Hypothalamus (tissue), 51 donors: ENCODE measurements at places on chromosomes 16 and 17.

GRCh38 chr16:51393381-51394005 lies 242.4 kb upstream of the SALL1 start:
- DNase-seq: no peak

GRCh38 chr16:6605490-6605889 lies 727.2 kb upstream of the RBFOX1 start:
- no peak for DNase-seq

GRCh38 chr17:44038604-44039011 lies 23.8 kb upstream of the TMEM101 start:
- no peak for DNase-seq

DNA sequence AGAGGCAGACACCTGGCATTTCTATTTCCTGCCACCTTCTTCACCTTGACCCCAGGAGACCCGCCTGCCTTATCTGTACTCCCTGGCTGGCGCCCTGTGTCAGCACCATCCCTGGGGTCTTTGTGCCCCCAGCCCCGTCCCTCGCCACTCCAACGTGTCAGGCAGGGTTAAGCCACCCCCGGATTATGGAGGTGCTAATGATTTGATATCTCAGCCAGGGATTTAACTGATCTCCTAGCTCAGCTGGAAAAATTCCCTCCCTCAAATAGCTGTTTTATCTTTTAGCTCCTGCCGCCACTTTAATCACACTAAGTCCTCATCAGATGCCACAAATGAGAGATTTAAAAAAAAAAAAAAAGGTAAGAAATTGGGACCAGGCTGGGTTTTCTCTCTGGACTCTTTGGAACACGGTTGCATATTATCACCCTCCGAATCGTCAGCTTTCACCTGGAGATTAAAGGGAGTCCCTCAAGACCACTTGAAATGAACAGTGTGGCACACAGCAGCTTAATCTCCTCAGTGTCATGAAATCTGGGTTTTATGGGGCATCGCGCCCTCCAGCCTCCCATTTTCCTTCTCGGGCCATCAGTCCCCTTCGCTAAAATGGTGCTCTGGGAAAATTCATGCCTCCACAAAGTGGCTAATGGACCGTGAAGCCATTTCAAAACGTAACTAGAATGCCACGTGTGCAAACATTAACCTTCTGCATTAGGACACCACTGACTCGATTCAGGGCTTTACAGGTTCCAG lies 26.2 kb upstream of the WFDC1 start:
- no peak for DNase-seq

DNA sequence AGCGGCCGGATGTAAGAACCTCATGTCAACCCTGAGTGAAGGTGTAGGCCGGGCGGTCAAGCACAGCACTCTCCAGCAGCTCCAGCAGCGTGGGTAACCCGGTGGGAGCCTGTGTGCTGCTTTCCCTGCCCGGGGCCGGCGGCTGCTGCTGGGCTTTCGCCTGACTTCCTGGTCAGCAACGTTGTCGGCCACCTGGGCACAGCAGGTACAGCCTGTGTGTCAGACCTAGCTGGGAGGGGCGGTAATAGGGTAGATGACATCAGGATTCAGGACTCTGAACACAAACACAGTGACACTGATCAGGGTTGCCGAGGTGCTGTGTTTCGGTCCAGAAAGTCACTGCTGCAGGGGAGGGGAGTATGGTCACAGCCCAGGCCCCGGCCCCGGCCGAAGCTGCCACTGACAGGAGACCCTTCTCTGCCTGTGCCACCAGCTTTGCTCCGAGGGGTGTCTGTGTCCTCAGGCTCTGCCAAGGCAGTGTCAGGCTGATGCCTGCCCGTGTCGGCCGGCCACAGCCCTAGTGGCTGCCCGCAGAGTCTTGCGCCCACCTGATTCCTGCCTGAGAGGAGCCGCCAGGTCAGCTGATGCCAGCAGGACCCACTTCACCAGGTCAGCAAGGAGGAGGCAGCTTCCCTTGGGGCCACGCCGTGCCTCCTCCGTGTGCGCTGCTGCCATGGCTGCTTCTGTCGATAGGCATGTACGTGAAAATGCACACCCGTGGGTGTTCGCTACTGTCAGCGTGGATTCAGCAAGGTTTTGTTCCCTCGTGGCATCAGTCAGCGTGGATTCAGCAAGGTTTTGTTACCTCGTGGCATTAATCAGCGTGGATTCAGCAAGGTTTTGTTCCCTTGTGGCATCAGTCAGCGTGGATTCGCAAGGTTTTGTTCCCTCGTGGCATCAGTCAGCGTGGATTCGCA lies 9.2 kb downstream of the RAB40C start:
- DNase-seq: no peak

- no peak for DNase-seq
These were observed 787 bp upstream of the CCL3L1 start for GRCh38 chr17:36197387-36197703.

GRCh38 chr16:81996664-81997509 lies 14.4 kb downstream of the SDR42E1 start:
- no peak for DNase-seq

DNA sequence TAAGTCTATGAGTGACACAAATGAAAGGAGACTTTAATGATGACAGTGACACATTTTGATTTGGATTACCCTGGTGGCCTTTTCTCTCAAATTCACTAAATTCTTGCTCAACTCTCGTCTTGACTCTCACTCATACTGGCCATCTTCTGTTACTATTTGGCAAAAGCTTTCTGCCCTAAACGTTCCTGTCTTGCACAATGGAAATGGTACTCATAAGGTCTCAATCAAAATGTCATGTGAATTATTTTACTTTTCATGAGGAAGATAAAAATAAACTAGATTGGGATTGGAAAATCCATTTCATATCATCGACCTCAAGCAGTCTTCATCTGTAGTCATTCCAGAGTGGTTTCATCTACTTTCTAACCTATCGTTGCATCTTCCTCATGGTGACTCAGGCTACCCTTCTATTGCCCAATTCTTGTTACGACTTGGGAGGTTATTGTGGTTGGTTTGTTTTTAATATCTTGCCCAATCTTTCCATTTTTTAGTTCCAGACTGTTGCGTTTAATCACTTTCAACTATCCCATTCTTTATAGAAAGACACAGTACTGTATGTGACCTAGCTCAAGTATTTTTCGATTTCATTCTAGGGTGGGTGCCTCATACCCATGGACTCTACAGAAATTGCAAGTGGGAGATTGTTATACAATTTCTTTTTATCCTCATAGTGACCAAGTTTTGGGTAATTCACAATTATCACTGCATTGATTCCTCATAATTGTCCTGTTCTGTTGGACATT lies 317.2 kb upstream of the KCNJ16 start:
- no peak for DNase-seq

DNA sequence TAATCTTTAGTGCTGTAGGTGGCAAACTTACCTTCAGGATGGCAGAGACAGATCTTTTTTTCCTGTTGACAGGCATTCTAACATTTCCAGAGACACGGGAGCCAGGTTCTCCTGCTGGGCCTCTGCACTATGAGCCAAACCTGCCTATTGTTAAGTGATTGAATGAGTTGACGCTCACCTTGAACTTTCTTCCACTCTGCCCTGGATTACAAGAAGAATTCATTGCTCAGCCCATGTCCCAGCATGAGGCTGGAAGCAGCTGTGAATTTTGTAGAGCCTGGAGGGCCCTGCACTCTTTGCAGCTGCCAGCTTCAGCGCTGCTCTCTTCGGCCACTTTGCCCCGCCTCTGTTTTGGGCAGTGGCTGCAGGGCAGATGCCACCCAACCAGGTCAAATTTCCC lies 9.4 kb upstream of the SLC7A5 start:
- DNase-seq: no peak

DNA sequence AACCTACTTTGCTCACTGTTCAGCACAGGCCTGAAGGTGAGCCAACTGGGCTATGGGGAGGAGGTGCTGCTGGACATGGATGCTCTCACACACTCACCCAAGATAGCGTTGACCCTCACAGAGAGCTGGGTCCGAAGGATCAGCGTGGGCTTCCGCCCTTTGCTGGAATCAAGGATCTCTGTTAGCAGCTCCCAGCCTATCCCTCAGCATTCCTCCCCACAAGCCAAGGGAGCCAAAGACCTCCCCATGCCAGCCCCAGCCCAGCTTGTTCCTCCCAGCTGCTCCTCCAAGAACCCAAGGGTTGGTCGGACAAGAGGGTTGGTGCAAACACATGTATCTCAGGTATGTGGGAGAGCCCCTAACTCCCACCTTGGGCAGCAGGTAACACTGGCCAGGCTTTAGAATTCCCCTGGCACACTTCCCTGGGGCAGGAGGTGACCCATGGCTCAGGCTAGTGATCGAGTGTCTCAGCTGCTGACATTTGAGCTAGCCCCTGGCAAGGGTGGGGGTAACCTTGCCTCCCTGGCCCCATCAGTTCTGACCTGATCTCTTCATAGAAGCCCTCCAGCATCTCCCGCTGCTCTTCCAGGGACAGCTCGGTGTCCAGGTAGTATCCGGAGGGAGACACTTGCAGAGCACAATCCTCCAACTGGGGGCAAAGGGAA lies 8.3 kb downstream of the FHOD1 start:
- no peak for DNase-seq

DNA sequence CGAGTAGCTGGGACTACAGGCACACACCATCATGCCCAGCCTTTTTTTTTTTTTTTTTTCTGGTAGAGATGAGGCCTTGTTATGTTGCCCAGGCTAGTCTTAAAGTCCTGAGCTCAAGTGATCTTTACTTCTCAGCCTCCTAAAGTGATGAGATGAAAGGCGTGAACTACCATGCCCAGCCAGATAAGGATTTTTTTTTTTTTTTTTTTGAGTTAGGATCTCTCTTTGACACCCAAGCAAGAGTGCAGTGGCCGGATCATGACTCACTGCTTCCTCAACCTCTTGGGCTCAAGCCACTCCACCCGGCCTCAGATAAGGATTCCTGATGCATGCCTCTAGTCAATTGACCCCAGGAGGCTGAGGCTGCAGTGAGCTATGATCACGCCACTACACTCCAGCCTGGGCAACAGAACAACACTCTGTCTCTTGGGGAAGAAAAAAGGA lies 11.2 kb upstream of the PLEKHG4 start:
- DNase-seq: no peak

DNA sequence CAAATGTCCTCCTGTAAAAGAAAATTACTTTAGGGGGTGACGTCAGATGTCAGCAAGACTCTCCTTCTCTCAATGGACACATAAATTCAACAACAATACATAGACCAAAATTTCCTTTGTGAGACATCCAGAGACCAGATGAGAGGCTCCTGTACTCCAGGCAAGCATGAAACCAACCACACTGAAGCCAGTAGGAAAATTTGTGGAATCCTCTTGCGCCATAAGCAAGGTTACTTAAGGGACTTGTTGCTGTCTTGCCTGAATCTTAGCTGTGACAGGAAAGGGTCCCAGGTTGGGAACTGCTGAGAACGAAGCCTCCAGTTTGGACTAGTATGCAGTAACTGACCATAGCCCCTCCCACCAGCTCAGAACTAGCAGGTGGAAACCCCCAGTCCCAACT lies 56.0 kb downstream of the CEP112 start:
- DNase-seq: no peak

DNA sequence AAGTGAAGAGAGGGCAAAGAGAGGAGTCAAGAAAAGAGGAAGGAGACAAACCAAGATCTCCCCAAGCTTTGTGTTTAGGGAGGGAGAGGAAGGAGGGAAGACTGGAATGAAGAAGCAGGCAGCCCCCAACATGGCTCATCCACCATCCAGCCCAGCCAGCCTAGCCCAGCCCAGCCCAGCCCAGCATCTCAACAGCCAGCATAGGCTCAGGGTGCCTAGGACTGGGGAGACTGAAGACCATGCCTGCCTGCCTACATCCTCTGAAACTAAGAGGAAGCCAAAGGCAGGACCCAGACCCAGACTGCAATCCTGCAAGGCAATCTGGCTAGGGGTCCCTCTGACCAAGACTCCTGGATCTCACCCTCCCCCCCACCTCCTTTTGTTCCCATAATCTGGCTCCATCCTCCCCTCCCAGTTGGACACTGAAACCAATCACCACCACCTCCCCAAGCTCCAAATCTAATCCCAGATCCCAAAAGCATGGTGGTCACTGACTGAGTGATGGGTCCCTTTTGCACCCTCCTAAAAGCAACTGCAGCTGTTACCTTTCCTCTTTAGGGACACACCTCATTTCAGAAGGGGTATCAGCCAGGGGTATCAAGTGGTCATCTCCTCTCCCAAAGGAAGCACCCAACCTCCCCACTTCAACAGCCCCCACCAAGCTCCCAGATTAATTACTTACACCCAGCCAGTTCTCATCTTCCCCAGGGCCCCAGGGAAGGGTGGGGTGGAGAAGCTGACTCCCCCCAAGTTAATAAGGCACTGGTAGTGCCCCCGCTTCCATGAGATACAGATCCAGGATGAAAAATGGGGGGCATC lies 1.2 kb downstream of the HDAC5 start:
- no peak for DNase-seq

DNA sequence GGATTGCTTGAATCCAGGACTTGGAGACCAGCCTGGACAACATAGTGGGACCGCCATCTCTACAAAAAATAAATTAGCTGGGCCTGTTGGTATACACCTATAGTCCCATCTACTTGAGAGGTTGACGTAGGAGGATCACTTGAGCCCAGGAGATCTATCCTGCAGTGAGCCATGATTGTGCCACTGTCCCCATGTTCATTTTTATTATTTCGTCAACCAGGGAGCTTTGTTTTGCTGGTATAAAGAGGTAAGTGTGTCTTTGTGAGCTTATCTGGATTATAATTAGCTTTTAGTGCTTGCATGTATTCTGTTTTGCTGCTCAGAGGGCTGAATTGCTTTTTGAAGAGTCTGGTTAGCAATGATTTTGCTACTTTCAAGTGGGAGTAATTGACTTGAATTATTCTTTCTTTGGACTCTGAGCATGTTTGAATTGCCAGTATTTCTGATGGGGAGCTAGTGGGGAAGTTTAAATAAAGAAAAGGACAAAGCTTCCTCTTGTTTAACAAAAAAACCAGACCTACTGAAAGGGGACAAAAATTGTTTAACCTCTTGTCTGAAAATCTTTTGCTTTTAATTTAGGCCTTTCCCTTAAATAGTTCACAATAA lies 31.6 kb upstream of the BCAS3 start:
- DNase-seq: no peak

- DNase-seq: no peak
These were observed 7.3 kb upstream of the AARSD1 start for GRCh38 chr17:42971589-42971988.

GRCh38 chr17:27771586-27771985 lies 28.7 kb downstream of the NOS2 start:
- DNase-seq: no peak

DNA sequence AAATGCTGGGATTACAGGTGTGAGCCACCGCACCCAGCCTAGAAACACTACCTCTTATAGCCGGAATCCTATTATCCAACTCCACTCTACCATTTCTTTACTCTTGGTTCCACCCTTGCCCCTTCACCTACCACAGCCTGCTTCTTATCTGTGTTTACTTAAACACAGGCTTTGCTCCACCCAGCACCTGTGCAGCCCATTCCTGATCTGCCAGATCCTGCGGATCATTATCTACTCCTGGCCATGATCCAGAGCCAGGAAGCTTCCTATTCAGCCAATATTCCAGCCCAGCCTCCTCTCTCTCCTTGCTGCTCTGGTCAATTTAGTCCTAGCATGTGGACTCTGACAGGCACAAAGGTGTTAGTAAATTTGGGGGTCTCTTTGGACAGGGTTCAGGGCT lies 98.8 kb upstream of the MED13 start:
- DNase-seq: no peak
